Upper lobe of right lung (tissue), 1 donor: ENCODE measurements at places on chromosomes 5 and 9.
A peak's percentile ranks its signal among the peaks of the same experiment; 100 is the strongest.

- peak; percentile 83 for DNase-seq
Observed at GRCh38 chr9:125747053-125747764, at the start of gene PBX3. PBX3 (plus strand) TSS chr9:125747373.

GRCh38 chr5:103436656-103437055 is 125.9 kb downstream of the NUDT12 start:
- DNase-seq: no peak

GRCh38 chr5:174614500-174615135 is 109.8 kb upstream of the MSX2 start:
- DNase-seq: no peak

DNA sequence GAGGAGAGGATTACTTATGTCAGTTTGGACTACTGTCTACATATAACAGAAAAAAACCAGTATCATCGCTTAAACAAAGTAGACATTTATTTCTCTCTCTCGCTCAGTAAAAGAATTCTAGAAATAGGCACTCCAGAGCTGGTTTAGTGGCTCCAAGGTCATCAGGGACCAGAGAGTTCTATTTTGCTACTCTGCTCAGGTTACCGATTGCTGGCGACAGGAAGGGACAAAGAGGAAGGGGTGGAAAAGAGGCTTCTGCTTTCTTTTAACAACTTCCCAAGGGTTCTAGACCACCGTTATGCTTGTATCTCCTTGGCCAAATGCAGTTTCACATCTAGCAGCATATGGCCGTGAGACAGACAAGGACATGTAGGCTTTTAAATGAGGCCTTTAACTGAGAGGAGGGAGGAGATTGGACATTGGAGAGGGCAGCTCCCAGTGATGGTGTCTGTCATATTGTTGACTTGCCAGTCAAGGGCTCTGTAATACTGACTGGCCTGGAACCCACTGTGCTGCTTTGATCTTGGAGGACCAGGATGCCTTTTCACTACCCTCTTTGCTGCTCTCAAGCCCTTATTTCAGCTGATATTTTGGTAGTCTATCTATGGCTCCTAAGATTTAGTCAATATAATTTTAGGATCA is 15.6 kb upstream of the DCP2 start:
- DNase-seq: no peak

DNA sequence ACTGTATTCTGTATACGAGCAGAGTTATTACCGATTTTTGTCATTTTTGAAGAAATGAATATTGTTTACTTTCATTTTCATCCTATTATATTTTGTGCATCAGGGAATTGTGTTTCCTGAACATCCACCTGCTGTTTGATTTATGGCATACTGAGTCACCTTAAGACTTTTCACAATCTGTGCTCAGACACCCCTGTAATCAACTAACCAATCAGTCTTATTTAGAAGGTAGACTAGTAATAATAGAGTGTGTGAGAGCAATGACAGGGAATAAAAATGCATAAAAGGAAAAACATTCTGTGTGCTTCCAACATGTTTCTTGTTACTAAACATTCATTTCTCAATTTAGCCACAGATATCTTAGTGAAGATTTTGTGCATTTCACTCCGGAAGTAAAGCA is 1413.6 kb upstream of the ACO1 start:
- DNase-seq: no peak

DNA sequence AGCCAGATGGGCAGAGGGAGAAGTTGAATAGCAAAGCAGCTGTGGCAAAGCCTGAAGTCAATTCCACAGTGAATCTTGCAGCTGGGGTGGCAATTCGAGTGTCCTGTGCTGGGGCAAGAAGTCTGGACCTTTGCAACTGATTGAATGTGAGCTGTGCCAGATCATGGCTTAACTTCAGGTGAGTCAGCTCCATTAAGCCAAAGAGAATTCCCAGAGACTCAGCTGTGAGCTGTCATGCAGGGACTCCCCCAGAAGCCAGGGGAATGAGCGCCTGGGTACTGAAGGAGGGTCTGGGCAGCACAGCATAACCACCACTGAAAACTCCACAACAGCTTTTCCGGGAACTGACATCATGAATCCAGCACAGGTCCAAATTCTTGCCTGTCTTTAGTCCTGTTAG is 153.5 kb upstream of the TRPC7 start:
- no peak for DNase-seq

GRCh38 chr5:86546582-86546981 is 71.2 kb upstream of the COX7C start:
- DNase-seq: no peak

GRCh38 chr9:95317119-95317892 is at the start of gene FANCC:
FANCC (minus strand) TSS chr9:95317709; CDS start chr9:95249291, 68,418 bp downstream.
- peak; percentile 97 for DNase-seq

- no peak for DNase-seq
Observed at GRCh38 chr5:76345582-76345981, 57.5 kb upstream of the IQGAP2 start.

GRCh38 chr5:2686321-2687124 is 65.0 kb downstream of the IRX2 start:
- DNase-seq: no peak

DNA sequence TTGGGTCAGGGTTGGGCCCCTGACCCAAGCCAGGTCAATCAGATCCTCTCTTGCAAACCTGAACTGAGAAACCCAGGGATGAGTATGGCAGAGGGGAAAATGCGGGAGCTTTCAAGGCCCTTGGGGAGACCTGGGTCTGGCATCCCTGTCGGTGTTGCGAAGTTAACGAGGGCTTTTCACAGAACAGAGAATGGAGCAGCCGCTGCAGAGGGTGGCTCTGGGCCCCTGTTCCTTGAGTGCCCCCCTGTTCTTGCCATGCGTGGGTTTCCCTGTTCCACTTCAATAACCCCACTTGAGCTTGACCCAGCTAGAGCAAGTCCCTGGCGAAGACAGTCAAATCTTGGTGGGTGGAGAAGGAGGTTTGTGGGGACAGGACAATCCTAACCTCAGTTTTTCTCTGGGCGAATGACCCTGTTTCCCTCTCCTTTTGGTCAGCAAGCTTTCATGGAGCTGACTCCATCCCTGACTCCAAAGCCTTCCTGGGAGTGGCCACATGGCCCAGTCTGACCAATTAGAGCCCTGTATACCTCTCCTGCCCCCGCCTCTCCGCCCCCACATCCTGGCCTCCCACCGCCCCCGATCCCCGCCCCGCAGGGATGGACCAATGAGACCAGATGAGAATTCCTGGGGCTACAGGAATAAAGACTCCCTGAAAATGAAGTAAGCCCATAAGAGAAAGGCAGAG is 2.9 kb upstream of the VDAC1 start:
- DNase-seq: no peak

DNA sequence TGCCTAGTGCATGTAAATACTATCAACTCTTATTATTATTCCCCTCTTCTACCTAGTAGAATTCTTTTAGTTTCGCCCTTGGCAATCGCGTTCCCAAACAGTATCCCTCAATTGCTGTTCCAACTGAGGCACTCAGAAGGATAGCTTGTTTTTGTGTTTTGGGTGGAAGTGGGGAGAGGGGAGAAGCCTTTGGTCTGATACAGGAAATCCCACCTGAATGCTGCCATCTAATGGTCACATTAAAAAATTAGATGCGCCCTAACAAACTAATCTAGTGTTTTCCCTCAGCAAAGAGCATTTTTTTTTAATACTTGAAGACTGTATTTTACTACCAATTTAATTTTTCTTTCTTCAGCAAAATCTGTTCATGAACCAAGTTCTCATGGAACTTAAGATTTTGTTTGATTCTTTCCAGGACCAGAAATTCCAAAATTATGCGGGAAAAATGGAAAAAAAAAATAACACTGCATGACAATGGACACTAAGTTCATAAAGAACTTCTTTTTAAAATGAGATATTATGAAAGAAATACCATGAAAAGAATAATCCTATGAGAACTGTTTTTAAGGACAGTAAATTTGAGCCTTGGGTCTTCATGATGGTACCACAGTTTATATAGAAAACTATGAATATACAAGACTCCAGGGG is 22.2 kb upstream of the GLDC start:
- no peak for DNase-seq

DNA sequence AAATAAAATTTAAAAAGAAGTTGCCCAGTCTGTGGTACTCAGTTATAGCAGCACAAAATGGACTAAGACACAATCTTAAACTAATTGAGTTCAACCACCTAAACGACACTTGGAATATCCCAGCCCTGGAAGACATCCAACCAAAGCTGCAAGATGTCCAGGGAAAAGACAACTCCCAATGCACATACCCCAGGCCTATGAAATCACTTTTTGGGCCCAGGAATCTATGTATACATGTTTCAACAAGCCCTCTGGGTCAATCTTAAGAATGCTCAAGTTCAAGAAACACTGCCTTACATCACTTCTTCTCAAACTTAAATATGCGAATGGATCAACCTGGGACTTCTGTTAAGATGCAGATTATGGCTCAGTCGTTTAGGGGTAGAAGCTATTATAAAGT is 148.6 kb downstream of the ELAVL2 start:
- no peak for DNase-seq

DNA sequence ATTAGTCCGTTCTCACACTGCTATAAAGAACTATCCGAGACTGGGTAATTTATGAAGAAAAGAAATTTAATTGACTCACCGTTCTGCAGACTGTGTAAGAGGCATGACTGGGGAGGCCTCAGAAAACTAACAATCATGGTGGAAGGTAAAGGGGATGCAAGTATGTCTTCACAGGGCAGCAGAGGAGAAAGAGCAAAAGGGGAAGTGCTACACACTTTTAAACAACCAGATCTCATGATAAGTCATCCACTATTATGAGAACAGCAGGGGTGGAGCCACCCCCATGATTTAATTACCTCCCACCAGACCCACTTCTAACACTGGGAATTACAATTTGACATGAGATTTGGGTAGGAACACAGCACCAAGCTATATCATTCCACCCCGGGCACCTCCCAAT is 26.6 kb downstream of the FST start:
- DNase-seq: no peak

DNA sequence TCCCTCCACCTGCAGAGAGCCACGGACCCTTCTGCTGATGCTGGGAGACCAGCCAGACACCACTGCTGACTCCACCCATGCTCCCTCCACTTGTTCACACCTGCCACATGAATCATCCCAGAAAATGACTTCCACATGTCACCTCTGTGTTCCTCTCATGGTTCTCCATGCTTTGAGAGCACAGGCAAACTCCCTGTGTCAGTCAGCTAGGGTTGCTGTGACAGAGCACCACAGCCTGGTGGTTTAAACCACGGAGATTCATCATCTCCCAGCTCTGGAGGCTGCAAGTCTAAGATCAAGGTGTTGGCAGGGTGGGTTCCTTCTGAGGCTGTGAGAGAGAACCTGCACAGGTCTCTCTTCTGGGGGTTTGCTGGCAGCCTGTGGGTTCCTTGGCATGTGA is 381.4 kb downstream of the GADD45G start:
- DNase-seq: no peak

DNA sequence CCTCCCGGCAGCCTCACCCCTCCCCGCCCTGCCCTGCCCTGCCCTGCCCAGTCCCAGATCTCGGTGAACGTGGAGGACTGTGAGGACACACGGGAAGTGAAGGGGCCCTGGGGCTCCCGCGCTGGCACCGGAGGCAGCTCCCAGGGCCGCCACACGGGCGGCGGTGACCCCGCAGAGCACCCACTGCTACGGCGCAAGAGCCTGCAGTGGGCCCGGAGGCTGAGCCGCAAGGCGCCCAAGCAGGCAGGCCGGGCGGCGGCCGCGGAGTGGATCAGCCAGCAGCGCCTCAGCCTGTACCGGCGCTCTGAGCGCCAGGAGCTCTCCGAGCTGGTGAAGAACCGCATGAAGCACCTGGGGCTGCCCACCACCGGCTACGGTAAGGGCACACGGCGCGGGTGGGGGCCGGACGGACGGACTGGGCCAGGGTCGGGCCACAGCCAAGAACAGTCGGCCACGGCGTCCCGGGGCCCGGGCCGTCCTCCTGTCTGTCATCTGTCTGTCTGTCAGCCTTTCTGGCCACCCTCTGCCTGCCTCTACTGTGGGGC is 84.2 kb downstream of the KCNT1 start:
- no peak for DNase-seq

GRCh38 chr5:169993485-169993790 is 13.1 kb upstream of the INSYN2B start:
- no peak for DNase-seq

DNA sequence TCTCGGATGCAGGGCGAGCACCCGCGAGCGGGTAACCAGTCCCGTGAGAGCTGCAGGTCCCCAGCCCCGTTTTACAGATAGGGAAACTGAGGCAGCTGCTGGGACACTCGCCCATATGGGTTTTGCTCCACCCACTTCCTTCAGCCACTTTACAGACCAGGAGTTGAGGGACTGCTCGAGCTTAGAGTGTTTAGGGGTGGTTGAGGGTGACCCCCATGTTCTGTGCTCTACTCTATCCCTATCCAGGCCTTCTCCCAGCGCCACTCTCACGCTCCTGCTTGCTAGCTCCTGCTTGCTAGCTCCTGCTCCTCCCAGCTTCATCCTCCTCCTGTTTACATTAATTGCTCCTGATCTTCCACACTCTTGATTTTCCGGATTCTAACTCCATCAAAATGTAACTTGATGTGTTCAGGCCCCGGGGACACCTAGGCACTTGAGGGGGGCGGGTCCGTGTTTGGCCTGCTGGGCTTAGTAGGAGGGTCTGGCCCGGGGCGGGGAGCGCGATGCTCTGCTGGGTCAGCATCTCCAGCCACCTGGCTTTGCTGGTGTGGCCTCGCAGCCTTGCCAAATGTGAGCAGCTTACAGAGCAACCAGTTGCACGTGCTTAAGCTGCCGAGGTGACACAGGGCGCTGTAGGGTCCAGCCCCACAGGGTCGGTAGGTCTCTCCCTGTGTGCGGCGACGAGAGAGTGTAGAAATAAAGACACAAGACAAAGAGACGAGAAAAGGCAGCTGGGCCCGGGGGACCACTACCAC is 1.5 kb upstream of the PTGES2 start:
- no peak for DNase-seq

GRCh38 chr9:94110821-94111252 is 26.6 kb downstream of the PTPDC1 start:
- no peak for DNase-seq

DNA sequence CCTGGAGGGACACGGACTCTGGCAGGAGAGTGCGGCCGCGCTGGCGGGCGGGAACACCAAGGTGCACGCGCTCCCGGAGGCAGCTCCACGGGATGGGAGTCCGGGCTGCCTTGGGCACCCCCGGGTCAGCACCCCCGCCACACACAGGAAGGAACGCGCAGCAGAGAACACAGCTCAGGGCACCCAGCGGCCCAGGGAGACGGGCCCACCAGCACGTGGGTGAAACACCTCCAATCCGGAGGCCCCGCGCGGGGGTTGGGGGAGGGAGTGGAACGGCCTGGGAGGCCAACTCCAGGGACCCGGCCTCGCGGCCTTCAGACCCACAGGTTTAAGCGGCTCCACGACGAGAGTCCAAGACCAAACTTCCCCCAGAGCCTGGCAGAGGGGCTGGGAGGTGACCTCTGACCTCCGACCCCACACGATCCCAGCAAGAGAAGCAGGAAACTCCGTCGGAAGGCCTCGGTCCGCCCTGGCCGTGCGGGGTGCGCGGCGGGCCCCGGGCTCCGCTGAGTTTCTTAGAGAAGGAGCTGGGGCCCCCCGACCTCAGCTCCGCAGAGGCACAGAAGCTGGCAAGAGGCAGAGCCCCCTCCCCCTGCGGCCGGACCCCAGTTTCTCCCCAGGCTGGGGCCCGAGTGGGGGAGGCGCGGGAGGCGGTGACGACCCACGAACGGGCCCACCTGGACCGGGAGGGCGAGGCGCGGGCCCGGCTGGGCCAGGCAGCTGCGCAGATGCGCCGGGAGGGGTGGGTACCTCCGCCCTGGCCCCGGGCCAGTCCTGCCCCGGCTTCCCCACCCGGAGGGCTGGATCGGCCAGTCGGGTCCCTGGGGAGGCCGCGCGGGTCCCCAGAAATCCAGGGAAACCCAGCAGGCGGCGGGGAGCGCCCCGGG is 851 bp downstream of the NACC2 start:
- DNase-seq: peak; percentile 92

GRCh38 chr9:16361939-16362338 is 508.5 kb downstream of the BNC2 start:
- no peak for DNase-seq

- DNase-seq: no peak
Observed at GRCh38 chr5:104538734-104539133, 976.1 kb upstream of the NUDT12 start.
